ENCODE measurements at places on chromosomes 3 and 15.

DNA sequence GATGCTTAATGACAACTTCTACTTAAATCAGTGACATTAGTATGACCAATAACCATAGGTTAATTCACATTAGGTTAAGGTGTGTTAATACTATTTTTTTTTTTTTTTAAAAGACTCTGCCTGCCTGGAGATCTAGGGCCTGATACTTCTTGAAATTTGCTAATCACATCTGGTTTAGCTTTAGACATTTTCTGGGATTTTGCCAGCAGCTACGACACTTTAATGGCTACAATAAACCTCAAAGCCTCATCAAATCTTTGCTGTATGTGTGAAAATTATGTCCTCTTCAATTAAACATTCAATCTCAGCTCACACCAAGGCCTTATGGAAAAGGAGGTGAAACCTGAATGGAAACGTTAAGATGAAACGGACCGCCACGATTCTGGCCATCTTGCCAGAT, 167.9 kb downstream of the GREM1 start:
- DNase-seq = no peak

- DNase-seq = no peak
Measured at GRCh38 chr15:41116962-41117252, 827 bp upstream of the INO80 start.

DNA sequence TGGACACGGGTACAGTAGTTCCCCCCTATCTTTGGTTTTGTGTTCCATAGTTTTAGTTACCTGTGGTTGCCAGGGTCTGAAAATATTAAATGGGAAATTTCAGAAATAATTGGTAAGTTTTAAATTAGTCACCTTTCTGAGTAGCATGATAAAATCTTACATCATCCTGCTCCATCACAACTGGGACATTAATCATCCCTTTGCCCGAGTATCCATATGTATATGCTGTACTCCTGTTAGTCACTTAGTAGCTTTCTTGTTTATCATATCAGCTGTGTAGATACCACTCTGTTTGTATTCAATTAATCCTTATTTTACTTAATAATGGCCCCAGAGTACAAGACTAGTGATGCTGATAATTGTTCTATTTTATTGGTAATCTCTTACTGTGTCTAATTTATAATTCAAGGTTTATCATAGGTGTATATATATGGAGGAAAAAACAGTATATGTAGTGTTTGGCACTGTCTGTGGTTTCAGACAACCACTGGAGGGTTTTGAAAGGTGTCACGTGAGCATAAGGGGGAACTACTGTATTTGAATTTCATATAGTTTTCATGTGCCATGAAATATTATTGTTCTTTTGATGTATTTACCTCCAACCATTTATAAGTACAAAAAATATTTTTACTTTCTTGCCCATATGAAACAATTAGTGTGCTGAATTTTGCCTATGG, 41.4 kb downstream of the CTDSPL2 start:
- DNase-seq = no peak

DNA sequence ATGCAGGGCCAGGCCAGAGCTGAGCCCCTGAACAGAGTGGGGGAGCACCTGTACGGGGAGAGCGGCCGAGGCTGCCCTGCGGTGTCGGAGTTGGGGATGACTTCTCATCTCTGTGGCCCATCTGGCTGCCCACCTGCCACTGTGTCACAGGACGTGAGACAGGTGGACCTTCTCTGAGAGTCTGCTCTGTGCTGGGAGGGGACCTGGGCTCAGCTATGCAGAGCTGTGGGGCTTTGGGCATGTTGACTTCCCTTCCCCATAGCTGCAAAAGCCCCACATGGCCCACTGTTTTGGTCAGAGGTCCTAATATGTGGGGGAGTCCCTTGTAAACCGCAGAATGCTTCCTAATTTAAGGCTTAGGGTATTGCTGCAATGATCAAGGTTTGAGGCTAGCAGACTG, 68.0 kb upstream of the TRPM1 start:
- no peak for DNase-seq

DNA sequence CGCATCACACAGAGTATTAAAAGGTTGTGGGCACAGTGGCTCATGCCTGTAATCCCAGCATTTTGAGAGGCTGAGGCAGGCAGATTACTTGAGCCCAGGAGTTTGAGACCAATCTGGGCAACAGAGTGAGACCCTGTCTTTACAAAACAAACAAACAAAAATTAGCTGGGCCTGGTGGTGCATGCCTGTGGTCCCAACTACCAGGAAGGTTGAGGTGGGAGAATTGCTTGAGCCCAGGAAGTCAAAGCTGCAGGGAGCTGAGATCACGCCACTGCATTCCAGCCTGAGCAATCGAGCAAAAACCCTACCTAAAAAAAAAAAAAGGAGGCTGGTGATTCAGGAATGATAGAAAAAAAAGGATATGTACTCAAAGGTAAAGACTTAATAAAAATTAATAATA, 28.2 kb upstream of the ST6GAL1 start:
- no peak for DNase-seq

- no peak for DNase-seq
Measured at GRCh38 chr15:64997745-64998375, 8.1 kb upstream of the SPG21 start.

- no peak for DNase-seq
Measured at GRCh38 chr3:61725851-61726333, 164.5 kb downstream of the PTPRG start.

DNA sequence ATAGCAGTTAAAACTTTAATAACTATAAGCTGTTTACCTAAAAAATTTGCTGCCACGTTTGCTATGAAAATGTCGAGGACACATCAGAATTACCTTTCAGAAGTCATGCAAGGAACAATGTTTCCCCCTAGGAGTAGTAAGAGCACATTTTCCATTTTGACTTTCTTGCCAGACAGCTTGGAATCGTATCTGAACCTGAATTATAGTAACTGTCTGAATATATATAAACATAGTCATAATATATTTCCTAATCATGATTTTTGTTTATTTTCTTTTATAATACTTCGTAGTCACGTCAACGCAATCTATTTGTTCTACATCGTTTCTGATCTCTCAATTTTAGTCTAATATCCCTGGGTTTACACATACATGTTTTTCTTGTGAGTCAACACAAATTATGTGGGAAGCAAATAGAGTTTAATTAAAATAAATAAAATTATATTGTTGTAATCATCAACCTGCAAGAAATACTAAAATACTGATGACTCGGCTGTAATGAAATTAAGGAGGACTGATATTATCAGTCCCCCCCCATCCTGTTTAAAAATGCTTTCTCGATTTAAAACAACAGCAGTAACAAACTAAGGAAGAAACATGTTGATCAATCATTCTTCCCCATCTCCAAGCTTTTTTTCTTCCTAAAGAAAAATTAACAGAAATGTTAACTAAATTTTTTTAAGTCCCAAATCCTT, 78.4 kb downstream of the MME start:
- DNase-seq = no peak

DNA sequence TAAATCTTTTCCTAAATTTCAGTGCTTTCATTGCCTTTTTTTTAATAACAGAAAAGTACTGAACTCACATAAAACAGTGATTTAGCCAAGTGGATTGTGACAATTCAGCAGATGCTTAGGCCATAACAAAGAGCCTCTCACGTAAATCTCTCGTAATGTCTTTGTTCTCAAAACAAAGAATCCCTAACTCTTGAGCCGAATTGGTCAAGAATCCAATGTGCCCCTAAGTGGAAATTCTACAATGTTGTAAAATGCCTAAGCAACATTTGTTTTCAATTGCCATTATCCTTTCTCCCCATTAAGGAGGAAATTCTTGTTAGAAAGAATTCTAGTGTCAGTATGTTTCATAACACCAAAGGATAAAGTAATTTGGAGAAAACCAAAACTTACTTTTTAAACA, 235.7 kb upstream of the THBS1 start:
- DNase-seq = no peak

GRCh38 chr3:61173676-61174075, 77.6 kb downstream of the FHIT start:
- no peak for DNase-seq

DNA sequence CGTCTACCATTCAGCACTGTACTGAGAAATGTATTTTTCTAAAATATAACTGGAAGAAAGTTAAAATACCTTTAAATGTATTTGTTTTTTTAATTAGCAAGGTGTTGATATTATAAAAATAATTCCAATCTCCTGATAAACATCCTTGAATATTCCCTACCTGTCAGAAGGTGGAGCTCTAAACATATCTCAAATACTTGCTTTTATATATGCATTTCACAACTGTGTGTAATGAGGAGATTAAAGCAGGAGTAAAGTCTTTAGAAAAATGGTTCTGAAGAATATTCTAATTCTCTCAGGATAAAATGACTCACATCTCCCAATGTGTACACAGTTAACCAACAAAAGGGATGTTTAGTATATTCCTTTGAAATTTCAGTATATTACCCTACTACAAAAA, 422.7 kb downstream of the PLCL2 start:
- no peak for DNase-seq

- DNase-seq = no peak
Measured at GRCh38 chr3:40621252-40621651, 96.5 kb downstream of the ZNF621 start.

DNA sequence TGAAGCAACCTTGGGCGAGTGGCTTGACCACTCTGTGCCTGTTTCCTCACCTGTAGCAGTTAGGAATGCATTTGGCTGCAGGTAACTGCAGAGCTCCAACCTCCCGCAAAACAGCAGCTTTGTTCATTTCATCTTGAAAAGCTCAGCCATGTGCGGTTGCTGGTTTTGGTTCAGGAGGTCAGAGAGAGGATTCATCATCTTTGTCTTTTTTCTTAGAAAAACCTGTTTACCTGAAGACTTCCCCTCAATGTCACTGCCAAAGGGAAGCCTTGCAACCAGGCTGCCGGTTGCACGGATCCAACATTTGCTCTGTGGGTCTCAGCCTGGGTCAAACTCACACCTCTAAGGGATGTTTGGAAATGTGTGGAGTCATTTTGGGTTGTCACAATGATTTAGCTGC, 16.4 kb upstream of the FURIN start:
- DNase-seq = no peak

DNA sequence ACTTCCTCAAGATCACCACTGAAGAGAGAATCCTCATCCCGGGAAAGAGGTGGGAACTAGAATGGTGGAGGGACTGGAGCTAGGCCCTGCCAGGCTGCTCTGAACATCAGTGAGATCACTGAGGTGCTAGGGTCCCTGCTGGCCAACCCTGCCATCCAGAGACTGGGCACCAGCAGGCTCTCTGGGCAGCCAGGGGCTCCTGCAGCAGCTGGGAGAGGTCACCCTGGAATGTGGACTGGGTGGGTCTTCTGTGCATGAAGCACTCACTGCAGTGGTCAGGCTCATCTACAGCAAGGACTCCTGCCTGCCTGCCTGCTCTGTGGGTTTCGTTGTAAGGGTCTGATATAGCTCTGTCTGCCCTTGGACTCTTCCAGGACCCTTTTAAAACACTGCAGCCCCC, 24.9 kb downstream of the ALS2CL start:
- no peak for DNase-seq

DNA sequence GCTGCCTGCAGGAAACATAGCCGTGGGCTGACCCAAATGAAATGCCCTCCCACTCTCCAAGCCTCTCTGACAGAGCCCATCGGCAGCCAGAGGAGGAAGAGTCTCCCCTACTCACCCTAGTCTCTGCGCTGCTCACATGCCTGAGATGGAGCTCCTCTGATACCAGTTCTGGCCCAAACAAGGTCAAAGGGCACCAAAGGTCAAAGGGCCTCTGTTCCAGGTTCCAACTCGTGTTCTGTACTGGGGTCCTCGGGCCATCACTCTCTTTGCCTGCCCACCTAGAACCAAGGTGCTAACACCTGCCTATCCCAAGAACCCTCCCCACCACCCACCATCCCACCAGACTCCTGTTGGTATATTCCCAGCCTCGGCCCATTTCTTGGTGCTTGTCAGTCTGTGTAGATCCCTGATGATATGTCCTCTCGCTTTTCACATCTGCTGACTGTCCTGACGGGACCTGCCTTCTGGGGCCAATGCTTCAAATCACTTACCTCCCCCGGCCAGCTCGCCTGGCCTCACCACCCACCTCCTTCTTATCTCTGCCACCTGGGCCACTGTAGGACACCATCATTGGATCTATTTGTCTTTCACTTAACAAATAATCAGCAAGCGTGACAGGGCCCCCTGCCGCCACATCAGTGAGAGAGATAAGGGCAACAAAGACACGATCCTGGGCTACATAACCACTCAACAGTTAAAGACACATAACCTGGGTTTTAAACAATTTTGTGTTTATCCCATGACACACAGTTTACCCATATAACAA, 90.4 kb downstream of the SRGAP3 start:
- no peak for DNase-seq

DNA sequence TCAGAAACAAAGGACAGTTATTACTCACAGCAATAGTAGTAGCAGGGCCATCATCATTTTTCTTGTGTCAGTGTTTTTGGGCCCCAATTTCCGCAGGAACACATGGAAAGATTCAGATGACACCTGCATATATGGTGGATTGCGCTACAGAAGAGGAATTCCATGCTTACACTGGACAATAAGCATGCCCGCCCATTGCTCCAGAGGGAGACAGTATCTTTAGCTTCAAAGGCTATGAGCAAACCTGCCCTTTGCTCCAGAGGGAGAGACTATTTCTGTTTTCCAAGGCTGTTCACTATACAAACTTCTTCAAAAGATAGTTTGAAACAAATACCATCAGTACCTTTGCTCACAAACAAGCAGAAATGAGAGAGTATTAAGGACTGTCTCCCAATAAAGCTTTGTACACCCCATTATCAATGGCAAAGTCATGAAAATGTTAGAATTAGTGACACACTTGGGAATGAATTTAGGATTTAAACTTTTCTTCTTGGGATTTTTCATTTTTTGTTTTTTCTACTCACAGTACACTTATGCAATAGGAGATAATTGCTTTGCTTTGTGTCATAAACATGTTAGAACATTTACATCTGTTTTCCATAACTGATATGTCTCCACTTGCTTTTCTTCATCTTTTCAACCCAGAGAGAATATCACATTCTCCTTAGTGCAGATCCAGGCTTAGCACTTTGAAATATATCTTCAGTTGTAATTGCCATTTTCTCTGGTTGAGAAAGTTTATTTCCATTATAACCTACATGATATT, 564.5 kb upstream of the ZNF717 start:
- DNase-seq = no peak

DNA sequence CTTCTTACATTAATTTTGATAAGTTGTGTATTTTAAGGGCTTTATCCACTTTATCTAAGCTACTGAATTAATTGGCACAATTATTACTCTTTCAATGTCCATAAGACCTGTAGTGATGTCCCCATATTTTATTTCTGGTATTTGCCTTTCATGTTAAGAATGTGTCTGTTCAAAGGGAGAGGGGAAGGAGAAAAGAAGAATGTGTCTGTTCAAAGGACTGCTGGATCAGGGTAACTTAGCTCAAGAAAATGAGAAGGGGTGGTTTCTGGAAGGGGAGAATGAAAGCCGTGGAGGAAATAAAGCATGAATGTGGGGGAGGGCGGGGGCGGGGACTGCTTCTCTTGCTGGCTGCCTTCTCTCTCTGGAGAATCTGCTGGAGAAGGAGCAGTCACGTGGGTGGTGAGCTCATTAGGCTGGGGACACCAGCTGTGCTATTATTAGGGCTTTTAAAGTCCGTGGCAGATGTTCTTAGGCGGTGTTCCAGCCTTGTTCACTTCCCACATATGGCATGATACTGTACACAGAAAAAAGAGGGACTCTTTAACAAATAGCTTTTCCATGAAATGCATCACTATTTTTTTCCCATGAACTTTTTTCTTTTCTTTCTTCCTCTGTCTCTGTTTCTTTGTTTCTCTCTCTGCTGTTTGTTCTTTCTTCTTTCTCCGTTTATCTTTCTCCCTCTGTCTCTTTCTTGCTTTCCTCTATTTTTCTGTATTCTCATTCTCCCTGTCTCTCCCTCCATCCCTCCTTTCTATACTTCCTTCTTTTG, 63.7 kb upstream of the ULK4 start:
- DNase-seq = no peak
